ENCODE measurements at places on chromosomes 11 and 22.

DNA sequence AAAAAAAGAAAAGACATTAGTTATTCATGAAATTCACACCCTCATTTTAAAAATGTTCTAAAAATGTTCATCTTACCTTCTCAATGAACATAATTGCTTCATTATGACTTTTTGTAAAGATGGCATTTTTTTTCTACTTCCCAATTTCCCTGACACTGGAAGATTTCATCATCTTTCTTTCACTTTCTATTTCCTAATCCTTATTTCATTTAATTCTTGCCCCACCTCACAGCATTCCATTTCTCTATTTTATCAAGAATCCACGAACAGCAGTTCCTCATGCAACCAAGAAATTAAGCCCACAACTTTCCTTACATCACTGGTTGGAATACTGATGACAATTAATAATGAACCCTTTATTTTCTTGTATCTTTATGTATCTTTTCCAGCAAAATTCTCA, 1.9 kb downstream of the PATL1 start:
- no peak for DNase-seq

DNA sequence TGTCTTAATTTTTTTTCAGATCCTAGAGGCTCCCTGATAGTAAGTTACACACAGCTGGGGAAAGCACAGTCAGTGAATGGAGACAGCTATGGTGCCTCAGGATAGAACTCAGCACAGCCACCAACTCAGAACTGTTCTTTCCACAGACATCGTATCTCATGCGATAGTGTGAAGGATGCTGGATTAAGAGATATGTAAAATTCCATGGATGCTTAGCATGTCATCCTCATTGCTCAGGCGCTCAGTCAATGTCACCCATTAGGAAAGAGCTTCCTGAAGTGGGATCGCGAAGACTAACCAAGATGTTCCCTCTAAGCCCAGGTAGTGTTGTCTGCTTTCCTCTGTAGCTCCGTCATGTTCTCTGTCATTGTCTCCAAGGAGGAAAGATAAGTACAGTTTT, 1000.4 kb downstream of the OPCML start:
- DNase-seq, result no peak

DNA sequence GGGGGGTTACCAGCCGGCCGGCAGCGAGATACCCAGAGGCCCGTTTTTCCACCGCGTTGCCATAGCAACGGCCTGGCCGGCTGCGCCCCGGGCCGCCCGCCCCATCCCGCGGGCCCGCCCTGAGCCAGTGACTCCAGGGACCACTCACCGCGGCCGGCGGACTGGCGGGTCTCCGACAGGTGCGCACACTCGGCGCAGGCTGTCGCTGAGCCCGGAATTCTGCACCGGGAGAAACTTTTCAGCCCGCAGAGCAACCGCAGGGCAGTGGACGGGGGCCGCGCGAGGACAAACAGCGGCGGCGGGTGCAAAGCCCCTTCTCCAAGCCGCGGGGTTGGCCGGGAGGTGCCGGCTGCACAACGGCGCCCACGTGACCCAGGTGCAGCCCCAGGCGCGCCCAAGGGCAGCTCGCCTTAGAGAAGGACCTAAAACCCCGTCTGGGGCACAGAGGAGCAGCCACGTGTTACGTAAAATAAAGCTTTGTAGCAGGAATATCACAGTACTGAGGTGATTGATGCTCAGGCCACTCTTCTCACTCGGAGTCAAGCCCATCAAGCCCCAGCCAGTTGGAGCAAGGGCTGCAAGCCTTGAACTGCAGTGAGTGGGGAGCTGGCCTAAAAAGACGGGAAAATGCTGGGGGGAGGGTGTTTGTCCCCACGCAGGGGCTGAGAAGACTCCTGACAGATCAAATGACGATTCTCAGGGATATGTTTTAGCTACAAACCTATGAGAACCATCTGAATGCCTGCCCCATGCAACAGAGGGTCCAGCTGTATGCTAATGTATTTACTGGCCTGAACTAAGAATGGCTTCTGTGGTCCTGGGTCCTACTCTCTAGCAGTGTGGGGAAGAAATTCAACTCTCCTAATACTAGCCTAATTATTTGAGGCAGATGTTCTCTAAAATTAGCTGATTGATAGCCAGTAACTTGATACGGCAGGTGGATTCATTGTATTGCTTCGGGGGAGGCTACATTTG, at the start of gene STK33:
Gene STK33, minus strand, starts transcription at position 294 of the 975 bp plus-strand sequence. CDS start 119,323 bp downstream, outside the sequence.
- no peak for DNase-seq

DNA sequence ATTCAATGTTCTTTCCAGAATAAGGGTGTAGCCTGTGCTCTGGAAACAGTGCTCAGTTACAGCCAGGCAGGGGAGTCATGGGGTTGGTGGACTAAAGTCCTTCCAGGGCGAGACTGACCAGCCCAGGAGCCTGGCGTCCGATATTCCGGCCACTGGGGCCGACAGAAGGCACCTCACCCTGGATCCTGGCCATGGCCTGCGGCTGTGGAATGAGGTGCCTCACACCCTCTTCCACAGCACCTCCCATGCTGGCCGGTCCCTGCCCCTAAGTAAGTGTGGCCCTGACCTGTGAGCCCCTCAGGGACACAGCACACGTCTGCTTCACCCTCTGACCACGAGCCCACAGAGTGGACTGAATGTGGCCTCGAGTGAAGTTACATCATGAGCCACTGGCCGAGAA, 50.5 kb downstream of the WNT7B start:
- DNase-seq, result no peak

DNA sequence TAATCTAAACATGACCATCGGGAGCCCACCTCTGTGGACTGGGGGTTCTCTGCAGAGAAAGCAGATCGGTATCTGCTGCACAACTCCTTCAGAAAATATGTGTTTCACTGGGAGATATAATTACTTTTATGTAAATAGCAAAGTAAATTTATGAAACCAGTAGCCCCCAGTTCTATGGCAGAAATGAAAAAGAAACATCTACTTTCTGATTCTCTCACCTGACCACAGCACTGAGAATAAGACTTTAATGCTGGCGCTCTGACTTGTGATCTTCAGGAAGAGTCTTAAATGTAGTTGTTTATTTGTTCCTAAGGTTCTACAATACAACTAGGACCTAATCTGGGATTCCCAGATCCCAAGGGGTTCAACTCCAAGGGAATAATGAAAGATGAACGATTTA, 518.0 kb downstream of the DLG2 start:
- no peak for DNase-seq

DNA sequence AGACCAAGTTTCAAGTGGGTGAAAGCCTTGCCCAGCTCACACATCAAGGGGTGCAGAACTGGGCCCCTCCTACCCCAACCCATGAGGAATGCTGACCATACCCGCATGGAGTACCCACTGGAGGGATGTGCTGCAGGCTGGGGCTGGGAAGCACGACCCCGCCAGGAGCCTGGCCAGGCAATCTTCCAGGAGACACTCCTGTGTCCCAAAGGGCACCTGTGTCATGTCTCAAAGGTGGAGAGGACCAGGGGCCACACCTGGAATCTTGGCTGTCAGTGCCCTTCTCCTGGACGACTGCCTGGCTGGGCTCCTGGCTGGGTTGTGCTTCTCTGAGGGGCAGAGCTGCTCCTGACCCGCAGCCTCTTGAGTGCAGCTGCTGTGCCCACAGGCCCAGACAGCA, 6.7 kb downstream of the ARAP1 start:
- DNase-seq, result no peak

DNA sequence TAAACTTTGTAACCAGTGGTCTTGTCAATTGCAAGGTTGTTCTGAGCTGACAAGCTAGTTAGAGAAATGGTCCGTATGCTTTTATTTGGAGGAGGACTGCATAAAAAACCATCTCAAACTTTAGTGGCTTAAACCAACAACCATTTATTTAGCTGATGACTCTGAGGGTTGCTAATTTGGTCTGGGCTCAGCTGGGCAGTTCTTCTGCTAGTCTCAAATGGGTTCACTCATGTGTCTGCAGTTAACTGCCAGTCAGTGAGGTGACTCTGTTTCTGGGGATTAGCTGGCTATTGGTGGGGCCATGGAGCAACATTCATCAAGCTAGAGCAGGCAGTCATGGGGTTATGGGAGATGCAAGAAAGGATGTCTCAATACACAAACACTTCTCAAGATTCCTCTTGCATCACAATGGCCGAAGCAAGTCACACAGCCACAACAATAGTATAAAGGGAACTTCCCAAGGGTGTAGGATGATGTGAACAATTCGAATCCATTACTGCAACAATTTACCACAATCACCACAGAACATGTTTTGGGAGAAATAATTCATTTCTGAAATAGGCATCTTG, 521.9 kb downstream of the INSC start:
- DNase-seq, result no peak

- no peak for DNase-seq
Observed at GRCh38 chr11:88051396-88051795, 123.8 kb downstream of the RAB38 start.

GRCh38 chr22:32005453-32005852, 37.6 kb upstream of the SLC5A1 start:
- no peak for DNase-seq

DNA sequence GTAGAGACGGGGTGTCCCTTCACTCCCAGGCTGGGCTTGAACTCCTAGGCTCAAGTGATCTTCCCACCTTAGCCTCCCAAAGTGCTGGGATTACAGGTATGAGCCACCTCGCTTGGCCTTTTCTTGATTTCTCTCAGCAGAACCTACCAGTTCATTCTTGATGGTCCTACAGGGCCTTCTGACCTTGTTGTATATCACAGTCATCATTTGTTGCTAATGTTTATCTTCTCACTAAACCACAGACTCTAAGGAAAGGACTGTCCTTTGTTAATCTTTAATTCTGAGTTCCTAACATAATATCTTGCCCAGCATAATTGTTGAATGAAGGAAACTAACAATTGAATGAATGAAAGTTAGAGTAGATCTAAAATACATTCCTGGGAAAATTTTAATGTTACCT, 22.0 kb upstream of the ZC3H12C start:
- DNase-seq, result no peak

- no peak for DNase-seq
Observed at GRCh38 chr11:104995001-104995408, 26.6 kb upstream of the CASP4 start.

DNA sequence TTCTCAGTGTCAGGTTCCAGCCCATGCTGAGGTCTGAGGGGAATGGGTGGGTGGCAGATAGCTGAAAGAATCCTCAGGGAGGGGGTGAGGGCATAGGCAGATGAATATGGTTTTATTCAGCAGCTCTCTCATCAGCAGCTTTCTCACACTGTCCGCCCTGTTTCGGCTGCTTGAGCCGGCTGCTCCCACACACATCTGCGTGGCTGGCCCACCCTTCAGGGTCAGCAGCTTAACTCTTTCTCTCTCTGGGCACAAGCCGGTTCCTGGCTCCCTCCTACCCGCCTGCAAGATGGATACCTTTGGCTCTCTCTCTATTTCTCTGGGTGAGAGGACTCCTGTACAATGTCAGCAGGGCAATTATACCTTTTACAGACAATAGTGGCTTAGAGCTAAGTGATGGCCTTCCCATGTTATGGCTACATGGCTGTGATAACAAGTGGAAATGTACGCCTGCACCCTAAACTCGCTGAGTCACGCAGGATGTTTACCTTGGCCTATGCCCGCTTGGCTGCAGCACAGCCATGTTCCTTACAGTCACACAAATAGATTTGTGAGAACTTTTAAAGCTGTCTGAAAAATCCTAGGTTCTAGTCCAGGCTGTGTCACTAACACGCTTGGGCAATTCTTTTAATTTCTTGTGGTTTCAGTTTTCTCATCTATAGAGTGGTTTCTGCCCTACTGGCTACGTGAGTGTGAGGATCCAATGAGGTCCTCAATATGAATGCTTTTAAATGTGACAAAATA, 4.1 kb downstream of the MMP20 start:
- DNase-seq, result no peak

GRCh38 chr11:116135891-116136290, 631.7 kb upstream of the CADM1 start:
- no peak for DNase-seq

- no peak for DNase-seq
Observed at GRCh38 chr11:72682238-72682857, 8.1 kb upstream of the PDE2A start.

DNA sequence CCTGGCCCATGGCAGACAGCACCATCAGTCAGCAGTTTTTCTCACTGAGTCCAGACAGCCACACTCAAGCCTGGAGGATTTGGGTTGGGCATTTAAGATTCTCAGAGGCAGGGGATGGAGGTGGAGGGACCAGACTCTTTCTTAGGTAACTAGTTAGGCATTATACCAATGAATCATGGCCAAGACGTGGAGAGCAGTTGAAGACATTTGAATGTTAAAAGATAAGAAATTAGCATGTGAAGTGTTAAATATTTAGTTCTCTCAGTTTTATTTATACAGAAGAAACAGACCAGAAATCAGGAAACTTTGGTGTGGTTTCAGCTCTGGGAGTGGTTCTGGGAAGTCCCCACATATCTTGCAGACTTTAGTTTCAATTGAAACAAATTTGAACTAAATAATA, 9.9 kb downstream of the GTF2H1 start:
- no peak for DNase-seq

DNA sequence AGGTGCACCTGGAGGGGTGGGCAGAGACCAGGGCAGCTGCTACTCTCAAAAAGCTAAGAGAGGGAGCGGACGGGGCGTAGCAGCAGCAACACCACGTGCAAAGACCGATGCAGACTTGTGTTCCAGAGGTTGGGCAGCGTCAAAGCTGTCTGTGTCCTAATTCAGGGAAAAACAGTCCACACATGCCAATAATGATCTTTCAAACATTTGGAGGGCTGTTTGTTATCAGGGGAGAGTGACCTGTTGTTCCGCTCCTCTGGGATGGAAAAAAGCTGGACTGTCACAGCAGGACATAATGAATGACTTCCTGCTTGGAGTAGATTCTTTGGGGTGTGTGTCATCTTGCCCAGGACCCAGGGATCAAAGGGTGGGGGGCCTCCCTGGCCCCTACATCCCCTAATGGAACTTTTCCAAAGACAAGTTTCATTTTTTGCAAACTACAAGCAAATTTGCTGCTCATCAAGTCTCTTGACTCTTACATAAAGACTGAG, 6.2 kb upstream of the FBLN1 start:
- DNase-seq, result no peak

- DNase-seq, result no peak
Observed at GRCh38 chr22:45499746-45500145, 2.9 kb upstream of the FBLN1 start.

GRCh38 chr11:107916671-107917241, 11.5 kb upstream of the RAB39A start:
- DNase-seq, result no peak

GRCh38 chr11:72100462-72100861, 2.6 kb downstream of the LAMTOR1 start:
- DNase-seq, result no peak

GRCh38 chr11:115344846-115345245, 159.4 kb downstream of the CADM1 start:
- no peak for DNase-seq

GRCh38 chr11:17428261-17428660, 39.8 kb upstream of the KCNJ11 start:
- DNase-seq, result no peak

GRCh38 chr11:16738947-16739815, 734 bp downstream of the C11orf58 start:
- DNase-seq, result peak; percentile 63
